IMR-90 (cell line): ENCODE measurements at places on chromosomes 12 and 14.
A peak's percentile ranks its signal among the peaks of the same experiment; 100 is the strongest.

DNA sequence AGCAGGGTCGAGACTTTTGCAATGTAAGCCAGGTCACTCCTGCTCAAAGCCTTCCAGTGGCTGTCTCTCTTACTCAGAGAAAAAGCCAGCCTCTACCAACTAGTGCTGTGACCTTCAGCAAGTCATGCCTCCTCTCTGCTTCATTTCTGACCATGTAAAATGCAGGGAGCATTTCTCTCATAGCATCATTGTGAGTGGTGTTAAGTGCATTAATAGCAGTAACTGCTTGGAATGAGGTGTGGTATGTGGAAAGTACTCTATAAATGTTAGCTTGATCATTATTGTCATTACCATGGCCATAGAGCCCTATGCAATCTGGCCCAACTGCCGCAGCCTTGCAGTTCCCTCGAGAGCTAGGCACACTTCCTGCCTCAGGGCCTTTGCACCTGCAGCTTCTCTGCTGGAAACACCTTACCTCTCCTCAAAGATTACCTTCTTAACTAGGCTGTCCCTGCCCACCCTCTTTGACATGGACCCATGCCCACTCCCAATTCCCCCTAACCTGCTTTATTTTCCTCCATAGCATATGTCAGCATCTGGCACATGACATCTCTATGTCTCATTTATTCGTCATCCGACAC, 10.9 kb downstream of the PLEKHD1 start:
- no peak for DNase-seq

- DNase-seq = peak; percentile 71
Observed at GRCh38 chr12:12807970-12808702, 5.0 kb upstream of the DDX47 start.

GRCh38 chr12:77949943-77950342, 119.2 kb downstream of the NAV3 start:
- peak; percentile 37 for DNase-seq

GRCh38 chr12:8556531-8557097, 15.9 kb upstream of the CLEC4E start:
- DNase-seq = no peak

GRCh38 chr12:124921200-124922031, 7.0 kb upstream of the UBC start:
- peak; percentile 66 for DNase-seq

DNA sequence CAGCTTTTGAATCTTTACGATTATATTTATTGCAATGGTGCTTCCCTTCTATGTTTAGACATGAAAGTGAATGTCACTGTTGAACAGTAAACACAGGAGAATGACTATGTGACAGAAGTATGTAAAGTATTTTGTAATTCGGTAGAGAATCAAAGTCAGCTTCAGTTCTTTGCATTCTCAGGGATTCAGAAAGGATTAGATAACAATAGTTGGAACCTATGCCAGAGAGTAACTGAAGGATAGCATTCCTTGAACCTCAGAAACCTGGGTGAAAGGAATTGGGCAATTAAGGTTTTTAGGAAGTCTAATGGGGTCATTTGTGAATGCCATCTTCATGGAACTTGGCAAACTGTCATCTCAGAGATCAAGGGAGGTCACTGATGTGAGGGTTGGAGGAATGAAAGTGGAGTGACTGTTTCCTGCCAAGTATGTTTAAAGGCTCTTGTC, 305.3 kb upstream of the DDHD1 start:
- DNase-seq = peak; percentile 77

GRCh38 chr12:44038411-44038810, 202.5 kb downstream of the TMEM117 start:
- DNase-seq = no peak

DNA sequence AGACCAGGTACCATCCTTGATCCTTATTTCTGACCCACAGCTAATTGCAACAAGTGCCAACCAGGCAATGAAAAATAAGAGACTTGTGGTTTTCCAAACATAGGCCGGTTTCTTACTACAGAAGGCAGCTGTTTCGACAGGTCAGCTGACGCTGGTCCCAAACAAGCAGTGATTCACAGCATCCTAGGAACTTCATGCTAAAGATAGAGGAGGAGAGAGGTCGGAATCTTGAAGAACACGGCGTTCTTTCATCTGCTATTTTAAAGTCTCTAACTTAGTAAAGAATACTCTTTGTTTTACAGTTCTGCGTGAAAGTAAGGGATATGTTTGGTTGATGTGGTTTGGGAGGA, 28.1 kb upstream of the ADGRD1 start:
- peak; percentile 35 for DNase-seq

GRCh38 chr12:52913431-52913821, 8.6 kb upstream of the KRT8 start:
- no peak for DNase-seq

DNA sequence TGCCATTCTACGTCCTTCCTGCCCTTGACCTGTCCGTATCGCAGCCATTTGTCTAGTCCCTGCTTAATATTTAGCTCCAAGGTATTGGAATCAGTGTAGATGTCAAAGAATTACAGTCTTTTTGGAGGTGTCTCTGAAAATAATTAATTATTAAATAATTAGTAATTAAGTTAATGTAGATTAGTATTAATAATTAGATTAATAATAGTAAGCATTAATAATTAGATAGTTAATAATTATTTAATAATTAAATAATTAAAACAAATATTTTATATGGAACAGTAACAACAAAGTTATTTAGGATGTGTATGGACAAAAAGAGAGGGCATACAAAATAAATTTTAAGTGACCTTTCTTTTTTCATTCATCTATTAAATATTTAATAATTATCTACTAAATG, 639.6 kb downstream of the AACS start:
- DNase-seq = no peak

DNA sequence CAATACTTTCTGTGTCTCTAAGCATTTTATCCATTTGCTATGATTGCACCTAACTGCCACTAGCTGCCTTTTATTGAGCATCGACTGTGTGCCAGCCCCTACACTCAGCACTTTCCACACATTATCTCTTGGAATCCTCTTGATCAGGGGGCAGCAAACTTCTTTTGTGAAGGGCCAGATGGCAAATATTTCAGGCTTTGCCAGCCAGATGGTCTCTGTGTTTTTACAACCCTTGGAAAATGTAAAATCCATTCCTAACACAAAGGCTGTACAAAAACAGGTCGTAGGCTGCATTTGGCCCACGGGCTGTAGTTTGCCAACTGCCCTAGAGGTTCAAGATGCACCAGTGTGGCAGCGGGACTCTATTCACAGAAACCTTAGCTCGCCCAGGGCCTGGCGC, 19.5 kb downstream of the FOXN4 start:
- no peak for DNase-seq

DNA sequence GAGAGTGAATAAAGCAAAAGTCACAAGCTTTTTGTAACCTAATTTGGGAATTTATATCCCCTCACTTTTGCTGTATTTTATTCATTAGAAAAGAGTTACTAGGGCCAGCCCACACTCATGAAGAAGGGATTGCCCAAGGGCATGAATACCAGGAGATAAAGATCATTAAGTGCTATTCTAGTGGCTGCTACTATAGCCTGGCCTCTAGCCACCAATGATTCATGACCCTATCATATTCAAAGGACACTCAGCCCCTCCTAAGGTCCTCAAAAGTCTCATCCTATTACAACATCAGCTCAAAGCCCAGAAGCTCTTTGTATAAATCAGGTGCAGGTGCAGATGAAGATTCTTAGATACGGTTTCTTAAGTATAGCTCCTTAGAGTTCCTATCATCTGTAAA, 518.1 kb downstream of the TRHDE start:
- DNase-seq = no peak

- DNase-seq = no peak
Observed at GRCh38 chr12:120227233-120228040, 26.5 kb upstream of the RPLP0 start.

DNA sequence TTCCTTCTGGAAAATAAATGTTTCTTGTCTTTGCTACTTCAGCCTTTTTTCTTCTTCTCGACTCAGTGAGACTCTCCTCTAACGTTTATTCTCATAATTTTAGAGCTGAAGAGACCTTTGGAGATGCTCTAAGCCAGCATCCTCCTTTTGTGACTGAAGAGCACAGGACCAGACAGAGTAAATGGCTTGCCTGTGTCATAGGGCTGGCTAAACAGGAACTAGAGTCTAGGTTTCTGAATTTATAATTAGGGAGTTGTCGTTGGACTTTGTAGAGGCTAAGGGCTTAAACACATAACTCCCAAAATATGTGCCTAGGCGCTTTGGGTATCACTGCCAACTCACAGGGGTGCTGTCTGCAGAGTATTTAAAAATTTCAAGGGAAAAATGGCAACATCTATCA, 98.5 kb downstream of the FGD4 start:
- no peak for DNase-seq

- peak; percentile 73 for DNase-seq
Observed at GRCh38 chr14:103108749-103109207, 14.3 kb downstream of the EXOC3L4 start.

DNA sequence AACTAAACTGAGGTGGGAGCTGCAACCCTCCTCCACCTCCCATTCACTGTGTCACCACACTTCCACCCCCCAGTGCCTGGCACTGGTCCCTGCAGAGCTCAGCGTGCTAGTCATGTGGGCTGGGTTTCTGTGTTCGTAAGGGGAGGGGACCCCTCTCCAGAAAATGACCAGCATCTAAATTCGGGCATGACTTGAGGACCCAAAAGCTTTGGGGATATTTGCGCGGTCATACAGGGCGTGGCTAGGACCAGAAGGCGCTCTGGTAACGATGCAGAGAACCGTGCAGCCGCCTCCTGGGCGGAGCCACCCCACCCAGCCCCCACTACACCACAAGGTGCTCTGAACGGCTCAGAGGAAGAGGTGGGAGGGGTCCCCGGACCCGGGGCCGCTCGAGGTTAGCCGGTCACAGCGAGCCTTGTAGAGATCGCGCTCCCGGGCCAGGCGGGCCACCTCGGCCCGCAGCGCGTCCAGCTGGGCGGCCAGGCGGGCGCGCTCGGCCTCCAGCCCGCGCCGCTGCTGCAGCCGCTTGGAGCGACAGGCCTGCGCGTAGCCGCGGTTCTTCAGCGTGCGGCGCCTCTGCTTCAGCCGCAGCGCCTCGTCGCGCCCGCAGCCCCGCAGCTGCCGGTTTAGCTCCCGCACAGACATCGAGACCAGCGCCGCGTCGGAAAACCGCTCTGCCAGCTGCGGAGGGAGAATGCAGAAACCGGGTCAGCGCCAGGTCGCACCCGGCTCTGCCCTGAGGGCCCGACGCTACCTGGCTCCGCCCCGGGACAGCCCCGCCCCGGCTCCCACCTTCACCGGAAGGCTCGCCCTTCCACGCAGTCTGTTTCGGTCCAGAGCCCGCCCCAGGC, 9.8 kb downstream of the CPNE6 start:
- no peak for DNase-seq

GRCh38 chr14:29900609-29901350, 26.9 kb downstream of the PRKD1 start:
- DNase-seq = no peak

DNA sequence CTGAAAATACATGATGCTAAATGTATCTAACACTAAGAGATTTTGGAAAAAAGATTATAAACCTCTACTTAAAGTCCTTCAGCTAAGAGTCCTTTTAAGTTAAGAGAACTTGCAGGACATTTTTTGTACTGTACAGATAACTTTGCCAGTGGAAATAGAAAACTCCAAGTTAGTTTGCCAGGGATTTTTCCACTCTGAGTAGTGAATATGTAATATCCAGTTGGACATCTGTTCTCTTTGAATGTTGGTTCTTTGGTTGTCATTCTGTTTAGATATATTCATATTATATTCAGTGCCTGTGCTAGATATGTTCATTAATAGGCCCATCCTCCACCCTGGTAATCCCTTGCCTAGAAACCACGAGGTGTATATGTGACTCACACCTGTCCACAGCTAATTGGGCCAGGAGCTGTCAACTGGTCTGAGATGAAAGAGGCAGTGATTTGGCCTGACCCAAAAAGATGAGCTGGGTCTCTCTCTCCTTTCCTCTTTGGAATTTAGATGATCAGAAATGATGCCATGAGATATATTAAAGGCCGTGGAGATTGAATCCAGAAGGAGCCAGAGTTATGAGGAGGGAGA, 261.0 kb upstream of the LRIG3 start:
- DNase-seq = no peak

DNA sequence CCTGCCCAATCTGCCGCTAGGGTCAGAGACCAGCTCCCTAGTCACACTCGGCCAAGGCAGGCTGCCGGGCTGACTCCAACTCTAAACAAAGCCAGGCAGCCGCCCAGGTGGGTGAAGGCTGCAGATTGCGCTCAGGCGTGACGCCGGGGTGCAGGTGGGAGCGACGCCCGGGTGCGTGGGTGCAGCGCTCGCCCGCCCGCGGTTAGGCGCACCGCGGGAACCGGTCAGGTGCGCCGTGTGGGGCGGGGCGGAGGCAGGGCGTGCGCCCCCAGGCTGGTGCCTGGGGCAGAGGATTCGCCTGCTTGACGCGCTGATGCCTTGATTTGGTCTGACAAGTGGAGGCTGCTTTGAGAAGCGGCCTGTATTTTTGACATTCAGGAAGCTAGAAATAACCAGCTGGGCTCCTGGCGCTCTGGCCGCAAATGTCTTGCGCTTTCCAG, 126.7 kb upstream of the HIF1A start:
- DNase-seq = no peak

- DNase-seq = no peak
Observed at GRCh38 chr14:56137453-56137807, 19.2 kb downstream of the PELI2 start.

- DNase-seq = no peak
Observed at GRCh38 chr12:92300777-92301176, 155.1 kb upstream of the BTG1 start.
